Cardiac muscle cell (in vitro differentiated cells and primary cell): ENCODE measurements at places on chromosomes 6 and 20. TPM values are rescaled to one million over a fixed set of nuclear protein-coding genes. Genes with fewer than 3 reads are reported as not detected.

Gene SIRPB2
- not detected in 2 replicates for polyA plus RNA-seq

Gene DLL1
- polyA plus RNA-seq = 2.2 and 5.3 TPM in 2 replicates

Gene LRRC73
- polyA plus RNA-seq = 2.9 and 4.6 TPM in 2 replicates

Gene SLC16A10
- polyA plus RNA-seq = 8.1 and 8.3 TPM in 2 replicates

Gene RIN2
- 18.4 and 19.9 TPM in 2 replicates for polyA plus RNA-seq

Gene MOG
- polyA plus RNA-seq = 2.4 and 2.9 TPM in 2 replicates

Gene PRR18
- 0.33 TPM in 1 of 2 replicates, not detected in the other for polyA plus RNA-seq

Gene SUPT3H
- 19.4 and 31.9 TPM in 2 replicates for polyA plus RNA-seq

Gene SEMG1
- not detected in 2 replicates for polyA plus RNA-seq

Gene GPR63
- polyA plus RNA-seq = 1.8 TPM in 1 of 2 replicates, not detected in the other

Gene SLC17A1
- not detected in 2 replicates for polyA plus RNA-seq

Gene RSPO4
- polyA plus RNA-seq = 7.6 and 8.4 TPM in 2 replicates

Gene CST5
- 0.56 TPM in 1 of 2 replicates, not detected in the other for polyA plus RNA-seq

Gene BANF2
- not detected in 2 replicates for polyA plus RNA-seq

Gene LKAAEAR1
- 0.47 and 2.2 TPM in 2 replicates for polyA plus RNA-seq

Gene HCRTR2
- 0.42 TPM in 1 of 2 replicates, not detected in the other for polyA plus RNA-seq

Gene EEF1A2
- 309 and 337 TPM in 2 replicates for polyA plus RNA-seq

Gene OVOL2
- polyA plus RNA-seq = not detected in 2 replicates

Gene LY6G5B
- 13.2 and 16.5 TPM in 2 replicates for polyA plus RNA-seq

Gene RNF182
- polyA plus RNA-seq = 0.45 and 1.1 TPM in 2 replicates

Gene PACSIN1
- 12.1 and 12.6 TPM in 2 replicates for polyA plus RNA-seq

Gene B3GALT4
- polyA plus RNA-seq = 11.0 and 15.8 TPM in 2 replicates

Gene RSPO3
- 170 and 280 TPM in 2 replicates for polyA plus RNA-seq

Gene SOBP
- polyA plus RNA-seq = 27.5 and 34.9 TPM in 2 replicates

Gene VSTM2L
- polyA plus RNA-seq = 83.4 and 162 TPM in 2 replicates

Gene PHACTR3
- 0.55 and 19.6 TPM in 2 replicates for polyA plus RNA-seq

Gene SNAP25
- 6.3 and 7.1 TPM in 2 replicates for polyA plus RNA-seq

Gene DSP
- 154 and 237 TPM in 2 replicates for polyA plus RNA-seq

Gene TRIM40
- not detected in 2 replicates for polyA plus RNA-seq

Gene RHAG
- not detected in 2 replicates for polyA plus RNA-seq

Gene ABRACL
- polyA plus RNA-seq = 33.0 and 37.8 TPM in 2 replicates

Gene MCHR2
- not detected in 2 replicates for polyA plus RNA-seq

Gene MAPK13
- polyA plus RNA-seq = 1.1 and 3.8 TPM in 2 replicates

Gene ZNF343
- polyA plus RNA-seq = 6.5 and 9.4 TPM in 2 replicates

Gene EYS
- polyA plus RNA-seq = 0.15 and 0.21 TPM in 2 replicates

Gene TGM2
- 119 and 192 TPM in 2 replicates for polyA plus RNA-seq

Gene RAMACL
- 0.10 and 0.44 TPM in 2 replicates for polyA plus RNA-seq

Gene NDRG3
- polyA plus RNA-seq = 43.4 and 58.7 TPM in 2 replicates

Gene SALL4
- 13.6 and 24.0 TPM in 2 replicates for polyA plus RNA-seq

Gene HLA-DOB
- polyA plus RNA-seq = not detected in 2 replicates

Gene SEL1L2
- not detected in 2 replicates for polyA plus RNA-seq

Gene VWA7
- polyA plus RNA-seq = 9.9 and 12.3 TPM in 2 replicates
